GM19239 (cell line): ENCODE measurements at places on chromosomes 5 and 9.

DNA sequence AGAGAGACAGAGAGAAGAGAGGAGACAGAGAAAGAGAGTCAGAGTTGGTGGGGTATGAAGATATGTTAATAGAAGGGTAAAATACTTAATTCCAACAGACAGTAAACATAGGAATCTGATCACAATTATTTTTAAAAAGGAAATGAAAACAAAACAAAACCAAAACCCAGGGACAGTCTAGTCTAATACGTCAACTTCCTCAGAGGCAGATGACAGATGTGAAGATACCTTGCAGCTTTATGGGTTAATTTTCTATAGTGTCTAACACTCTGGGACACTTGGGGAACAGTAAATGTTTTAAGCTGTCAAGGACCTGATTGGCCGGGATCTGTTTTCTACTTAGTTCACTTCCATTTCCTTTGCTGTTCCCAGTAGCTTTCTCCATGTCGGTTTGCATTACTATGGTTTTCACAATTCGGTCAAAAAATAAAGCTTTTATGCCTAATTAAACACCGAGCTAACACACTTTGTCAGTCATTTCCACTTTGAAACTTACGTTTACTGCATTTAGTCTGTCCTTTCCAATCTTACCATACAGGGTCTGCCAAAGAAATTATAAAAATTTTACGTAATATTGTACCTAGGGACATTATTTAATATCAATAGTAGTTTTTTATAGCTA, 216.5 kb downstream of the MCTP1 start:
- DNase-seq, result no peak

DNA sequence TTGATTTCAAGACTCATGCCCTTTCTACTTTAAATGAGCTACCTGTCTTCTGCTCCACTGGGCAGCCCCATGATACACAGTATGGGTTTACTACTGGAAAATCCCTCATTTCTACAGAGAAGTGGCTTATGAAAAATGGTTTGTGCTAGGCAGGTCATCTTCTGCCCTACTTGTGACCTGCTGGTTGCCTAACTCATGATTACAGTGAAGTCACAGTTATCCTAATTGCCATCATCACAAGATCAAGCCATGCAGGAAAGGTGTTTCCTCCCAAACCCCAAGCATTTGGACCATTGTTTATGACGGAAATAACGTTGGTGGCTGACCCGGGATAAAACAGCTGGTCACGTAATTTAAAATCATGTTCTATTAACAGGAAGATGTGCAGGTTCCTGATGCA, 330.6 kb downstream of the ACTL7B start:
- no peak for DNase-seq

DNA sequence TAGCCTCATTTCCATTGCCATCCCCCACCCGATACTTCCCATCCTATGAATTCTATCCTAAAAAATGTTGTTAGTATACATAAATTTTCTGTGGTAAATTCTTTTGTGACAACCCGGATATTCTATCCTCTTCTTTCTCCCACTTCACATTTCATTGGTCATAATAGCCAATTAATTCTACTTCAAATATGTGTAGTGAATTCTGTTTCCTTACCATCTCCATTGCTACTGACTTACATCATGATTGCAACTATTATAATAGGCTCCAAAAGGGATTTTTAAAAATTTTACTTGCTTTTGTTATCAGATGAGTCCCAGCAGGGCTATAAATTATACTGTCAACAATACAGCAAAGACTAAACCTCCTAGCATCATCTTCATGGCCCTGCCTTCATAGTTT, 1326.8 kb downstream of the PTPRD start:
- DNase-seq, result no peak

- DNase-seq, result no peak
Measured at GRCh38 chr5:95081500-95081960, 203.4 kb downstream of the MCTP1 start.

DNA sequence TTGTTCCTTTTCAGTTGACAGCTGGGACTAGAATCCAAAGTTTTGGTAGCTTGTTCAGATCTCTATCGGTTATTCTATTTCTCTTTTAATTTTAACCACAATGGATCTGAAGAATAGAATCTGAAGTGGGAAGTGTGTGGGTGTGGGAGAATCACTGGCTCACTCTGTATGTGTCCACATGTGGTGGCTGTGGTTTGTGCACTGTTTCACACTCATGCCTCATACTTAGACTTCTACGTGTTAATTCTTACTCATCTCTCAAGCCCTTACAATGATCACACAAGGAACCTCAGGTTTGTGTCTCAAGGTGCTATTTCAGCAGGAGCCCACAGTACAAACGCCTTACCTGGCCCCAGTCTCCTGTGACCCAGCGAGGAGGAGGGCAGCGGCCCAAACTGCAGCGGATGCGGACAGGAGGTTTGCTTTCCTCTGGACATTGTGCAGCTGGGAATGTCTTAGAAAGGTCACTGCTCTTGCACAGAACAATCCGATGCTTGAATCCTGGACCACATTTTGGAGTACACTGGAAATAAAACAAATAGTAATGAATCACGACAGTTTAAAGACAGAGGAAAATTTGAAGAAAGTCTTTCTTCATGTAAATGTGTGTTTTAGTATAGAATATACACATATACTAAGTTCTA, 309.1 kb downstream of the ADAMTS6 start:
- DNase-seq, result peak; percentile 17
